ENCODE measurements at places on chromosomes 11 and 22. TPM values are rescaled to one million over a fixed set of nuclear protein-coding genes. Genes with fewer than 3 reads are reported as not detected.
A peak's percentile ranks its signal among the peaks of the same experiment; 100 is the strongest.

Gene OLFML1
- total RNA-seq, result 3.4 TPM

- no peaks in the 10 kb centered on the region for H3K36me3 ChIP-seq
- no peaks in the 10 kb centered on the region for H3K27me3 ChIP-seq
- no peak overlapping the region for H3K27ac ChIP-seq
- DNase-seq, result no peak
- no peak overlapping the region for H3K4me3 ChIP-seq
Measured at GRCh38 chr11:36451045-36451444, 59.0 kb downstream of the TRAF6 start.

GRCh38 chr11:95363164-95363563 is 132.2 kb upstream of the SESN3 start:
- H3K4me1 ChIP-seq, result no peaks in the 10 kb centered on the region
- H3K27me3 ChIP-seq, result no peaks in the 10 kb centered on the region
- no peak for DNase-seq
- H3K27ac ChIP-seq, result no peak overlapping the region

GRCh38 chr11:61273178-61274078 is 21.7 kb downstream of the VWCE start:
- peaks cover 18% of the 10 kb centered on the region for H3K4me1 ChIP-seq
- no peaks in the 10 kb centered on the region for H3K27me3 ChIP-seq
- H3K36me3 ChIP-seq, result no peaks in the 10 kb centered on the region
- peak; percentile 97 for DNase-seq
- H3K27ac ChIP-seq, result peak overlapping the region; percentile 1

Gene SC5D
- total RNA-seq, result 37.2 TPM

Gene GLB1L2
- total RNA-seq, result 13.4 TPM

DNA sequence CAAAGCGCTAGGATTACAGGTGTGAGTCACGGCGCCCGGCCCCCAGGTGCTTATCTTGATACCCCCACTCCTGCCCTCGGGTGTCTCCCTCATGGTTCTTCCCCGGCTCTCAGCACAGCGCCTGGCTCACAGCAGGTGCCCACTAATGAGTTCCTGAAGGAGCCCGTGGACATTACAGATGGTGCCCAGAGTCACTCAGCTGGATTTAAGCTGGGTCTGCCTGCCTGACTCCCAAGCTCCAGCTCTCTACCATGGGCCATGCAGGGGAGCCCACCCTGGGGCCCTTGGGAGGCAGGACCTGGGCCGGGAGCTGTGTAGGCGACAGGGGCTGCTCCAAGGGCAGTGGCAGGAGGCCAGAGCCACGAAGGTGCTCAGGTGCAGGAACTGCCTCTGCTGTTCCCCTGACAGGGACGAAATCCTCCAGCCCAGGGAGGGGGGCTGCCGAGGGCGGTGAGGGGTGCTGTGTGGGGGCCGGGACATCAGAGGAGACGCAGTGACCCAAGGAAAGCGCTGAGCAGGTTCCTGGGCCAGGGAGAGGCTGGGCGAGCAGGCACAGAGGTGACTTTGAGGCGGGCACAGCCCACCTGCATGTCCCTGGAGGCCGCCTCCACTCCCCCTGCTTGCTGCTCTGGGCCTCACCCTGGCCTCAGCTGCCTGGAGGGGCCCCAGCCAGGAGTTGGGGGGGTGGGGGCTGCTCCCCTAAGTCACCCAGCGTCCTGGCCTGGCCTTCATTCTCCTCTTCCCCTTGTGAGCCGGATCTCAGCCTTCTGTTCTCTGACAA is 14.6 kb upstream of the FLRT1 start:
- peaks cover 19% of the 10 kb centered on the region for H3K4me1 ChIP-seq
- no peaks in the 10 kb centered on the region for H3K27me3 ChIP-seq
- no peak overlapping the region for H3K4me3 ChIP-seq
- H3K36me3 ChIP-seq, result no peaks in the 10 kb centered on the region
- H3K27ac ChIP-seq, result no peak overlapping the region

- no peak overlapping the region for H3K27ac ChIP-seq
- no peaks in the 10 kb centered on the region for H3K4me1 ChIP-seq
- no peak overlapping the region for H3K4me3 ChIP-seq
- no peak for DNase-seq
- no peaks in the 10 kb centered on the region for H3K36me3 ChIP-seq
Measured at GRCh38 chr11:120510406-120511115, 987 bp upstream of the GRIK4 start.

- no peaks in the 10 kb centered on the region for H3K27me3 ChIP-seq
- H3K4me1 ChIP-seq, result peaks cover 7% of the 10 kb centered on the region
- H3K4me3 ChIP-seq, result no peak overlapping the region
- no peak for DNase-seq
Measured at GRCh38 chr11:84247926-84248325, 961.8 kb upstream of the CCDC90B start.

Gene SLC1A2
- total RNA-seq, result 1.2 TPM

DNA sequence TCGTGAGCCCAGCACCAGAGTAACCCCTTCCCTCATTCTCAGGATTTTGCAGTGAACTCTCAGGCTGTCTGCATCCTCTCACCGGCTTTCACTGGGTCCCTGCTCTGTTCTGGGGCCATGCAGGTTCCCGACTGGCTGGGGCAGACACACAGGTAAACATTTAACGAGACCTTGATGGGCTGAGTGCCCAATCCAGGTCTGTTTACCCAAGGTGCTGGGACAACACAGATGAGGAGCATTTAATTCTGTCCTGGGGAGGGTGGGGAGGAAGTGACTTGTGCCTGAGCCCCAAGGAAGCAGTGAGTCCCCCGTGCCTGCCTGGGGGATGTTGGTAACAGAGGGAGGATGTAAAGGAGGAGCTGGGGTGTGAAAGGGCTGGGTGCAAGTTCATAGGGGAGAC is 4.4 kb downstream of the BIK start:
- no peak for DNase-seq
- no peaks in the 10 kb centered on the region for H3K27me3 ChIP-seq
- H3K4me1 ChIP-seq, result peaks cover 18% of the 10 kb centered on the region
- H3K27ac ChIP-seq, result no peak overlapping the region
- H3K4me3 ChIP-seq, result no peak overlapping the region

DNA sequence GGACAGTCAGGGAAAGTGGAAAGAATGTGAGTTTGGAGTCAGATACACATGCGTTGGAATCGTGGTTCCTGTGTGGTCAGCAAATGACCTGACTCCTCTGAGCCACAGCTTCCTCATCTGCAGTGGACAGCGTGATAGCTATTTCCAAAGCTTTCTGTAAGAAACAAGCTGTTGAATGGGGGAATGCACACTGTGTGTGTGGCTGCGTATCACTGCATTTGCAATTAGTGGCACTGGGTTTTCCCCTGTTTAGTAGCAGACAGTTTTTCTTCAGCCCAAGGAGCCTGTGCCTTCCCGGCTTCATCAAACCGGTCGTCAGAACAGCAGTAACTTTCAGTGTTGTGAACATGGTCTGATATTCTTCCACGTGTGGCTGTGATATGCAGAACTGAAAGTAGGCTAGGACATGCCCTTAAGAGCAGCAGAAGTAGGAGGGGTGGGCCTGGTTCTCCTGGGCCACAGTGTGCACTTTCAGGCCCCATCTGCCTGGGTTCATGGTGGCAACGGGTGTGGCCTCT is 121.5 kb downstream of the RRAS2 start:
- DNase-seq, result no peak
- H3K4me1 ChIP-seq, result no peaks in the 10 kb centered on the region
- H3K27ac ChIP-seq, result no peak overlapping the region
- no peaks in the 10 kb centered on the region for H3K27me3 ChIP-seq
- no peaks in the 10 kb centered on the region for H3K36me3 ChIP-seq

- no peaks in the 10 kb centered on the region for H3K4me1 ChIP-seq
- no peak overlapping the region for H3K4me3 ChIP-seq
- DNase-seq, result no peak
- H3K27ac ChIP-seq, result no peak overlapping the region
- no peaks in the 10 kb centered on the region for H3K27me3 ChIP-seq
Measured at GRCh38 chr11:84313830-84314359, 1027.7 kb upstream of the CCDC90B start.

DNA sequence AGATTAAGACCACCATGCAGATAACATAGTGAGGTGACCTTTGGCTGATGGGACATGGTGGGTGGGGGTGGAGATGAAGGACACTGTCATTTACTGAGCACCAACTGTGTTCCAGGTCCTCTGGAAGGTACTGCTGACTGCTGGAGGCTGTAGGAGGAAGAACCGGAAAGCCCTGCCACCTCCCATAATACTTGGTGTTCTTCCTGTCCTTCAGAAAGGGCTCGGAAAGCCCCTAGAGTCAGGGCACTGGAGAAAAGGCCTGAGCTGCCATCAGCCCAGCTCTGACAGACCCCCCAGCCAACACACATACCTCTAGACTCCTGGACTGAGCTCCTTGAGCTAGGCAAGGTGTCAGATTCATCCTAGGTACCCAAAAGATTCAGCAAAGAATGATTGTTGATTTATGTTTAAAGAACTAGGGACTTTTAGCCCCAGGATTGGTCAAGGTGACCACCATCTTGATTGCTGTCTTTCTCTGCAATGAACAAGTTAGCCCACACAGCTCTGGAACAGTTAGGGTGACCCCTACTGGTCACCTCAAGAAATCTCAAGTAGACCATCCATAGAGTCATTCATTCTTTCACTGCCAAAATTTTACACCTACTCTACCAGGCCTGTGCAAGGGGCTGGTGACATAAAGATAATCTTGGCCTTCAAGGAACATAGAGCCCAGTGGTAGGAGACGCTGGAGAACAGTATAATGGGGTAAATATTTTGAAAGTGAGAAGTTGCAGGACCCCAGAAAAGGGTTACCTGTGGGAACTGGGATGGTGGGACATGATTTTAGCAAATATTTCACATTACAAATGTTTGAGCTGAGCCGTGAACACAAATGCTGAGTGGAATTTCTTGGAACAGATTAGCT is 39.4 kb downstream of the IRAG1 start:
- no peak overlapping the region for H3K27ac ChIP-seq
- no peak overlapping the region for H3K4me3 ChIP-seq
- H3K36me3 ChIP-seq, result no peaks in the 10 kb centered on the region
- DNase-seq, result no peak
- peaks cover 5% of the 10 kb centered on the region for H3K4me1 ChIP-seq
- no peaks in the 10 kb centered on the region for H3K27me3 ChIP-seq

Gene OR2AG2
- total RNA-seq, result 0.11 TPM

Gene TH
- total RNA-seq, result not detected

Gene TBX1
- total RNA-seq, result 27.9 TPM

DNA sequence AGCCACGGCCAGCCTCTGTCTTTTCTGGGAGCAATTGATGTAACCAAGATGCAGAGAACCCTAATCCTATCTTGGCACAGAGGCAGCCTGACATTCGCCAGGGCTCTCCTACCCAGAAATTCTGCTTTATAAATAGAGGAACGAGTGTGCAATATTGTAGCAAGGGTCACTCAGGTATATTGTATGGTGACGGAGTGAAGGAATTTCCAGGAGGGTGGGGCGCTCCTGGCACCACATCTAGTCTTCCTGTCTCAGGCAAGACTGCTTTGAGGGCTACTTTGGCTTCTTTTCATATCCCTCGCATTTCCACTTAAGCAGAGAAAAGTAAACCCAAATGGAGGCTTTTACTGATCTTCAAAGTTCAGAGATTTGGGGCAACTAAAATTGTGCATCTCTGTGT is 114.4 kb downstream of the BARX2 start:
- no peaks in the 10 kb centered on the region for H3K36me3 ChIP-seq
- H3K4me1 ChIP-seq, result no peaks in the 10 kb centered on the region
- H3K4me3 ChIP-seq, result no peak overlapping the region
- no peak overlapping the region for H3K27ac ChIP-seq
- no peaks in the 10 kb centered on the region for H3K27me3 ChIP-seq

Gene UBASH3B
- total RNA-seq, result 12.4 TPM

- H3K27ac ChIP-seq, result no peak overlapping the region
- no peaks in the 10 kb centered on the region for H3K27me3 ChIP-seq
- DNase-seq, result no peak
- H3K4me3 ChIP-seq, result no peak overlapping the region
Measured at GRCh38 chr11:27456140-27456794, 16.3 kb downstream of the LGR4 start.

Gene ESAM
- total RNA-seq, result 204 TPM

Gene RGL4
- total RNA-seq, result 1.3 TPM

GRCh38 chr11:36620246-36620645 is 22.2 kb upstream of the RAG2 start:
- no peak for DNase-seq
- H3K4me1 ChIP-seq, result peaks cover 61% of the 10 kb centered on the region
- peak overlapping the region; percentile 75 for H3K27ac ChIP-seq
- H3K36me3 ChIP-seq, result no peaks in the 10 kb centered on the region

- no peaks in the 10 kb centered on the region for H3K27me3 ChIP-seq
- H3K4me1 ChIP-seq, result peaks cover 10% of the 10 kb centered on the region
- DNase-seq, result peak; percentile 87
Measured at GRCh38 chr22:38203090-38203810, 1.5 kb downstream of the MAFF start.

Gene ZNF280B
- 2.2 TPM for total RNA-seq

Gene TMEM86A
- 6.6 TPM for total RNA-seq

- no peaks in the 10 kb centered on the region for H3K36me3 ChIP-seq
- H3K27ac ChIP-seq, result peak overlapping the region; percentile 88
- no peaks in the 10 kb centered on the region for H3K27me3 ChIP-seq
Measured at GRCh38 chr11:48044577-48044976, 64.2 kb downstream of the PTPRJ start.

Gene CSNK2A3
- 9.5 TPM for total RNA-seq

Measured in thyroid gland (tissue), 4 donors.